ENCODE measurements at places on chromosomes 2 and 18. TPM values are rescaled to one million over a fixed set of nuclear protein-coding genes. Genes with fewer than 3 reads are reported as not detected.
A peak's percentile ranks its signal among the peaks of the same experiment; 100 is the strongest.

The TRABD2A gene
- total RNA-seq = 14.8 TPM

The LOXHD1 gene
- total RNA-seq = not detected

The RBM45 gene
- 20.3 TPM for total RNA-seq

The MYO7B gene
- total RNA-seq = 0.13 TPM

DNA sequence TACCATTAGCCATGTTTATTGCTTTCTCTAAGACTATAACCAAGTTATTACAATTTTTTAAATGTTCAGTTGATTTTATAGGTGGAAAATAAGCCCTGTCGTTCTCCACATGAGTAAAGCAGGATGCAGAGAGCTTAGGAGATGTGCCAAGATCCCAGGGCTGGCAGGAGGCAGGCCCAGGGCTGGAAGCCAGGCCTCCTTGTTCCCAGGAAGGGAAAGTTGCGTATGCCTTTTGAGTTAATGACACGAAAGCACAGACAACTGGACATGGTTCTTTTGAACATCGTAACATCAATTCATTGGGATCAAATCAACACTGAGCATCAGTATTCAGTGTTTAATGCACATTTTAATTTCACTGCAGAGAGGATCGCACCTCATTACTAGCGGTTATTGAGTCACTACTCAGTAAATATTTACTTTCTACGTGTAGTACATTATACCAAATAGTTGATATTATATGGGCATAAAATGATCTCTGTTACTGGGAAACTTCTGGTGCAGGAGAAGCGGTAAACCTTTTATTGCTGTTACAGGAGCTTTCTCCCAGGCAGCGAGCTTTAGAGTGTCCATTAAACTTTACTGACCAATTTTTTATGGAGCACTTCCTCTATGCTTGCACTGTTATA lies 60.0 kb downstream of the RNF144A start:
- no peak for DNase-seq

GRCh38 chr18:62446511-62446910 lies 76.3 kb upstream of the ZCCHC2 start:
- no peak for DNase-seq

DNA sequence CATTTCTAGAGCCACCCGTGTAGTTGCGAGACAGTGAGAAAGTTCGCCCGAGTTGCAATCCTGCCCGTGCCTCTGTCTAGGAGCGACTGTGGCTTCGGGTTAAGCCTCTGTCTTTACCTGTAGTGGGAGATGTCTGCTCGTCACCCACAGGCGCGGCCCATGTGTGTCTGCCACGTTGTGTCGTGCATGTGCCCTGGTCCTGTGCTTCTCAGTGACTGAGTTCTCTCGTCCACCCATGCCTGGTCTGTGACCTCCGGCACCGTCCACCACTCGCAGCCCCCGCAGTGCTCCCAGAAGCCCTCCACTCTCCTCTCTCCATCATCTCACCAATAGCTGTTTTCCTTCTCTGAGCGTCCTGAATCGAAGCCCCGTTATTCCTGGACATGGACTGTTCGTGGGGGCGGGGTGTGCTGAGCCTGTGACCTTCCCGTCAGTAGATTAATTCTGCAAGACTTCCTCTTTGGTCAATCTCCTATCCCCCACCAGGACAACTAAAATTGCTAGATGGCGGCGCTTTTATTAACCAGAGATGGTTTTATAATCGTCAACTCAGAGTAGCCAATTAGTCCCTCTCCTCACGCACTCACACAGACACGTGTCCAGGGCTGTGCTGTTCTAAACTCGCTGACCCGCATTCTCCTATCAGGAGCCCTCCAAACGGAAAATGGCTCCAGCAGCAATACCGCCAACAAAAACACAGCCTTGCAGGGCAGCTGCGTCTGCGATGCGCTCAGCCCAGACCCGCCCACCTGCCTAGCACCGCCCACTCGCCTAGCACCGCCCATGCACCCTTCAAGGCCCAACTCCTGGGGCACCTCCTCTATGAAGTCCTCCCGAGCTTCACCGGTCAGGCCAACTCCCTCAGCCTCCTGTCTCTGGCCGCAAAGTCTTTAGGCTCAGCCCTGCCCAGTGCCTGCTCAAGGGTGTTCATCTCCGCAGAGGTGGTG lies 119.4 kb downstream of the TWIST2 start:
- no peak for DNase-seq

DNA sequence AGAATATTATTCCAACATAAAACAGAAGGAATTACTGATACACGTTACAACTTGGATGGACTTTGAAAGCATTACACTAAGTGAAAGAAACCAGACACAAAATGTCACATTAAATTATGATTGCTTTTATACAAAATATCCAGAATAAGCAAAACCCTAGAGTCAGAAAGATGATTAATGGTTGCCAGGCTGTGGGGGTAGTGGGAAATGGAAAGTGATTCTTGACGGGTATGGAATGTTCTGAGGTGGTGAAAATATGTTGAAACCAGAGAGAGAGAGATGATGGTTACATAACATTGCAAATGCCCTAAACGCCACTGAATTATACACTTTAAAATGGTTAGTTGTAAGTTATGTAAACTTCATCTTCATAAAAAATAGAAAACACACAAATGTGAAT lies 1057.2 kb upstream of the TMEFF2 start:
- DNase-seq = peak; percentile 50

DNA sequence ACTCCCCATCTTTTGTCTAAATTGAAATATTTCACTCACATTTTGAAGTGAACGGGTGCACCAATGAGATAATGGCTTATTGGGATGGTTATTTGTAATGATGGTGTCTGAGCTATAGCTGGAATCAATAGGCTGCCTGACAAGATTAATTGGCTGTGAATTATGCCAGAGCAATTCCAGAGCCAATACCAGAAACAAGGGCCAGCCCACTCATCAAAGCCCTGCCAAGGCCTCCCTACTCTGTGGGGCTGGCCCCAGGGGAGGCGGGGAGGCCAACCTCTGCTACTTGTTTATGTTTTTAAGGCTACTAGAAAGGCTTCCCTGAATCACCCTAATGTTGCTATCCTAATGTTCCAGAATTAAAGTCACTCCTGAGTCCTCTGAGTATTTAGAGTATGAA lies 29.1 kb upstream of the NEMP2 start:
- no peak for DNase-seq

- DNase-seq = peak; percentile 39
Measured at GRCh38 chr2:20108655-20109396, 57.4 kb upstream of the LAPTM4A start.

DNA sequence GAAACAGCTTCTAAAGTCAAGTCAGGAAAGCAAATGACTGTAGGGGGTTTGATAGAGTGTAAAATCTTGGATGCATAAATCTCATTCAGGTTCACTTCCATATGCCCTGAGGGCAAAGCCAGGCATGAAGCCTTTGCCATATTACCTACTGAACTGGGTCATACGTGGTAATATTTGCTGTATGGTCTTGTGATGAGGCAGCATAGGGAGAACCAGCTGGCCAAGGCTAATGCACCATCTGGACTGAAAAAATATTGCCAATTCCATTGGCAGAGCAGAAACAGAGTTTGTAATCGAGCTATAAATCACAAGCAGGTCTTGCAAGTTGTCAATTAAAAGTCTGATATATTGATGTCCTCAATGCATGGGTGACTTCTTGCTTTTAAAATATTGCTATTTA lies 243.8 kb downstream of the ERBB4 start:
- DNase-seq = no peak

DNA sequence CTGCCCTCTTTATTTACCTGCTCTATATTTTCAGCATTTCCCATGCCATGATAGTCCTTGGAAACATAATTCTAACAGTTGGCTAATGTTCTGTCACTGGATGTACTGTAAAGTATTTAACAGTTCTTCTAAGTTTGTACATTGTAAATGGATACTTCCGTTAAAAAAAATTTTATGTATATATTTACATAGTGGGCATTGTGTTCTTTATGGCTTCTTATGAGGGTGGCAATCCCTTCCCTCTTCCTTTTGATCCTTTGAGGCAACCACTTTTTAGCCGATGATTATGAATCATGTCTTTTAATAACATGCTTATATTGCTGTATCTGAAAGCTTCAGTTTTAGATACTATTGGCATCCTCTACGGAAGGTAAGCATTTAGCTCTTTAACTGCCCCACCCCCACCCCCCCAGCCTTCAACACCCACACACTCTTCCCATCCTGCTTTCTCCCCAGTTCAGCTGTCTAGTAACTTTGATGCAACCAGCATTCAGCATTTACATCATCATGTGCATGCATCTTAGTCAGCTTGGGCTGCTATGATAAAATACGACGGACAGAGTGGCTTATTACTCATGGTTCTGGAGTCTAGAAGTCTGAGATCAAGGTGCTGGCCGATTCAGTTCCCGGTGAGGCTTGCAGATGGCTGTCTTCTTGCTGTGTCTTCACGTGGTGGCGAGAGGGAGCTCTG lies 21.0 kb upstream of the EDAR start:
- DNase-seq = peak; percentile 34

GRCh38 chr2:61282104-61282590 lies 120.2 kb downstream of the C2orf74 start:
- no peak for DNase-seq

- no peak for DNase-seq
Measured at GRCh38 chr2:45647986-45648520, 3.4 kb upstream of the PRKCE start.

- DNase-seq = no peak
Measured at GRCh38 chr2:231397928-231398294, 2.4 kb downstream of the B3GNT7 start.
